Ascending aorta (tissue), 2 donors: ENCODE measurements at places on chromosomes 3 and 15. TPM values are rescaled to one million over a fixed set of nuclear protein-coding genes. Genes with fewer than 3 reads are reported as not detected.

Gene OPA1
- total RNA-seq = 19.5 TPM

DNA sequence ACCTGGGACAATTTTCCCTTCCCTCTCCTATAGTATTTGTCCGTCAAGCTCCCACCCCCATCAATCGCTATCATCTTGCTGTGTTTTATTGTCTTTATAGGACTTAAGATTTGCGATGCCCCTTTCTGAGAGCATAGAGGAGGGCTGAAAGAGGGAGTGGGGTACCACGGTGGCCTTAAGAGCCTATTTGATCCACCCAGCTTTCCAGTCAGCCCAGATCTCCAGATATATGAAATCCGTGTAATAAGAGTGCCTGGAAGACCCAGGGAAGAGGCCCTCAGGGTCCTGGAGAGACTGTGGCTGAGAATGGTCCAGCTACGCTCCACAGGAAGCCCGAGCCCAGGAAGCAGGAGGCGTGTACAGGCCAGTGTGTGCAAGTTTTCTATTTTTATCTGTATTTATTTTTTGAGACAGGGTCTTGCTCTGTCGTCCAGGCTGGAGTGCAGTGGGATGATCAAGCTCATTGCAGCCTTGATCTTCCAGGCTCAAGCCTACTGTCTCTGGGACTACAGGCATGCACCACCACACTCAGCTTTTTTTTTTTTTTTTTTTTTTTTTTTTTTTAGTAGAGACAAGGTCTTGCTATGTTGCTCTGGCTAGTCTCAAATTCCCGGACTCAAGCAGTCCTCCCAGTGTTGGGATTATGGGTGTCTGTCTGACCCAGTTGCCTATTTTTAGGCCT lies 964 bp upstream of the NCKIPSD start:
- H3K4me3 ChIP-seq = peak overlapping the region; percentile 81
- H3K27ac ChIP-seq = peak overlapping the region; percentile 86
- peaks cover 23% of the 10 kb centered on the region for H3K4me1 ChIP-seq
- DNase-seq = no peak
- no peaks in the 10 kb centered on the region for H3K27me3 ChIP-seq
- peaks cover 49% of the 10 kb centered on the region for H3K36me3 ChIP-seq

DNA sequence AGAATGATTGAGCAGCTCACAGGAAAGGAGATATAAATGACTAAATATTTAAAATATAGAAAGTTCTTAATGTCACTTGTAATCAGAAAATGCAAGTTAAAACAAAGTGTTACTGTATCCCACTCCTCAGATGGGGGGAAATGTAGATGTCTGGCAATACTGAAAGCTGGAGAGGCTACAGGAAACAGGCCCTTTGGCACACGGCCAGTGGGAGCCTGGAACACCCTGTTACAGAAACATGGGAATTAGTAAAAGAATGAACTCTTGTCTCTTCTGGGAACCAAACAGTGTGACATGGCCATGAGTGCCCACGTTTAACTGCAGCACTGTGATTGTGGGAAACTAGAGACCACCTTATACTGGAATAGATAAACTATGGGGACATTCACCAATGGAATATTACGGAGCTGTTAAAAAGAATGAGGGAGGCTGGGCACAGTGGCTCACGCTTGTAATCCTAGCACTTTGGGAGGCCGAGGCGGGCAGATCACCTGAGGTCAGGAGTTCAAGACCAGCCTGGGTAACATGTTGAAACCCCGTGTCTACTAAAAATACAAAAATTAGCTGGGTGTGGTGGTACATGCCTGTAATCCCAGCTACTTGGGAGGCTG lies 50.2 kb downstream of the CDCP1 start:
- no peak overlapping the region for H3K27ac ChIP-seq
- H3K4me3 ChIP-seq = no peak overlapping the region
- H3K36me3 ChIP-seq = no peaks in the 10 kb centered on the region
- H3K27me3 ChIP-seq = no peaks in the 10 kb centered on the region

GRCh38 chr3:64449026-64449425 lies 223.8 kb upstream of the PRICKLE2 start:
- peaks cover 5% of the 10 kb centered on the region for H3K27me3 ChIP-seq
- no peak for DNase-seq
- peaks cover 7% of the 10 kb centered on the region for H3K4me1 ChIP-seq
- H3K4me3 ChIP-seq = no peak overlapping the region
- H3K27ac ChIP-seq = no peak overlapping the region
- H3K36me3 ChIP-seq = no peaks in the 10 kb centered on the region

DNA sequence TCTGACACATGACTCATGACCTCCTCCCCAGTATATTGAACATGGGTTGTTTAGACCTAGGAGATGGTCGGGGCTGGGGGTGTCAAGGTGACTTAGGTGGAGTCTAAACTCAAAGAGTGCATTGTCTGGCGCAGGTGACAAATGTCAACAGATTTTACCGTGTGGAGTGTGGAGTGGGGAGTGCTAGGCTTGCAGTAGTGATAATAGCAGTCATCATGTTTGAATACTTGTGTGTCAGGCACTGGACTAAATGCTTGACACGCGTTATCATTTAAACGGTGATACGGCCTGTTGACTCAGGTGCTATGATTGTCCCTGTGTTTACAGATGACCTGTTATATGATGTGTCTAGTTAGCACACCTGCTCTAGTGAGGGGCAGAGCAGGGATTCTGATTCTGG lies 30.8 kb downstream of the MUC20 start:
- no peak overlapping the region for H3K4me3 ChIP-seq
- no peak overlapping the region for H3K27ac ChIP-seq
- no peaks in the 10 kb centered on the region for H3K36me3 ChIP-seq
- H3K4me1 ChIP-seq = no peaks in the 10 kb centered on the region

DNA sequence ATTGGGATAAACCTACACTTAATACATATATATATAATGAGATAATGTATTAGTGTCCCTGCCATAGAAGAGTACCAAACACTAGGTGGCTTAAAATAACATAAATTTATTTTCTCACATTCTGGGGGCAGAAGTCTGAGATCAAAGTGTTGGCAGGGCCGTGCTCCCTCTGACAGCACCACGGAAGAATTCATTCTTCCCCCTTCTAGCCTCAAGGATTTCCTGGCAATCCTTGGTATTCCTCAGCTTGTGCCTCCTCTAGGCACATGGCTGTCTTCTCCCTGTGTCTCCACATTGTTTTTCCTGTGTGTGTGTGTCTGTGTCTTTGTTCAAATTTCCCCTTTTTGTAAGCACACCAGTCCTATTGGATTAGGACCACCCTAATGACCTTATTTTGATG lies 115.2 kb upstream of the AGBL1 start:
- H3K4me1 ChIP-seq = no peaks in the 10 kb centered on the region
- H3K4me3 ChIP-seq = no peak overlapping the region
- H3K27me3 ChIP-seq = no peaks in the 10 kb centered on the region
- H3K27ac ChIP-seq = no peak overlapping the region
- no peak for DNase-seq

DNA sequence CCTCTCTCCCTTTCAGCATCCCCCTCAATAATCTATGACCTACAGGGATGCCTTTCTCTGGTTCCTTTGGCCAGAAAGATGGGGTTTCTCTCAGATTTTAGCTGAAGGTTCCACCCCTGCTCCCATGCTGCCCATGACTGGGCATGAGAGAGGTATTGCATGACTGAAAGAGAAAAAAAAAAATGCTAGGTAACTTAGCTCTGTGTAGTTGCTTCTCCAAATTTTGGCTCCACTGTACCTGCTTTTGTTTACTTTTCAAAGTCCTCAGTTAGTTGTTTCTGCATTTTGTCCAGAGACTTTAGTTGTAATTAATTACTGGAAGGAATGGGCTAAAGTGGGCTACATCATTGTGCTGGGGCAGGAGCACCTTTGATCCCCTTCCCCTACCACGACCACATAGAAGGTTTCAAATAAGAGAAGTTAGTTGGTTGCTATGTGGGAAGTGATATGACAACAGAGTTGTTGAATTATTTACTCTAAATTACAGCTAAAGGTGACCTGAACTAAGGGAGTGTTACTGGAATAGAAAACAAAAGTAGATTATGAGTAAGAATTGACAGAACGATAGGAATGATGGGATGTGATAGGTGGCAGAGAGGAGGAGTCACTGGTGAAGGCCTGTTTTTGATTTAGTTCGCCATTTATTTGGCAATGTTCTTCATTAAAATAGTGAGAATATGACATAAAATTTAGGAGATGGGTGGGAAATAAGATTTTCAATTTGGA lies 605.4 kb upstream of the NR2F2 start:
- H3K27me3 ChIP-seq = no peaks in the 10 kb centered on the region
- H3K4me1 ChIP-seq = no peaks in the 10 kb centered on the region
- H3K4me3 ChIP-seq = no peak overlapping the region
- no peak for DNase-seq
- no peak overlapping the region for H3K27ac ChIP-seq

GRCh38 chr3:42547401-42547945 lies 34.3 kb downstream of the SEC22C start:
- no peak overlapping the region for H3K4me3 ChIP-seq
- H3K4me1 ChIP-seq = peaks cover 6% of the 10 kb centered on the region
- H3K27me3 ChIP-seq = no peaks in the 10 kb centered on the region
- H3K27ac ChIP-seq = no peak overlapping the region
- DNase-seq = peak; percentile 77
- peaks cover 7% of the 10 kb centered on the region for H3K36me3 ChIP-seq
